ENCODE measurements at places on chromosomes 16 and 17.

DNA sequence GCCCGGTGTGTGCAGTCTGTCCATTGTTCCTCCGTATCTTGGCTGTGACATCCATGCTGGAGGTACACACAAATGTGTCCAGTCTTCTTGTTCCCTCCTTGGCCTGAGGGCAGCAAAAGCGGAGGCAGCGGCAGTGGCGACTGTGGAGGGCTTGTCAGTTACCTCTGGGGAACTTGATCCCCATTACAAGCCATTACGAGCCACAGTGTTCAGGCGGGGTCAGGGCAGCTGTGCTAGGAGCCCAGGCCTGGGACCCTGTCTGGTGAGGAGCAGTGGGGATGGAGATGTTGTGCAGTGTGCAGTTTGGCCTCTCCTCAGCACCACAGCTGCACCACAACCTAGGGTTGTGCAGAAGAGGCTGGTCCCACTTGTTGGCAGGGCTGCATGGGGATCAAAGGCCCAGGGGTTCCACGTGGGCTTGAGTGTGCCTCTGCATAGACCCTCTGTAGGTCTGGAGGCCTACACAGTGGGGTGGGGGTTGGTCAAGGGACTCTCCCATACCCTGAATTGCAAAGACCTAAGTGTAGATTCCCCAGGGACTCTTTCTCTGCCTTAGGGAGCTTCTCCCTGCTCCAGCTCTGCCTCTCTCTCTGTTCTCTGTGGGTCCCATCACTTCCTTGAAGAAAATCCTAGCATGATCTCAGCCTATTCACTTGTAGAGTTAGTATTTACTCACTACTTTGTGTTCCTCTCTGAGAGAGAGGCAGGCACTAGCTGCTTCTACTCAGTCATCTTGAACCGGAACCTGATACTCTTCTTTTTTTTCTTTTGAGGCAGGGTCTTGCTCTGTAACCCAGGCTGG is 58.8 kb downstream of the SLFN11 start:
- no peak for DNase-seq

DNA sequence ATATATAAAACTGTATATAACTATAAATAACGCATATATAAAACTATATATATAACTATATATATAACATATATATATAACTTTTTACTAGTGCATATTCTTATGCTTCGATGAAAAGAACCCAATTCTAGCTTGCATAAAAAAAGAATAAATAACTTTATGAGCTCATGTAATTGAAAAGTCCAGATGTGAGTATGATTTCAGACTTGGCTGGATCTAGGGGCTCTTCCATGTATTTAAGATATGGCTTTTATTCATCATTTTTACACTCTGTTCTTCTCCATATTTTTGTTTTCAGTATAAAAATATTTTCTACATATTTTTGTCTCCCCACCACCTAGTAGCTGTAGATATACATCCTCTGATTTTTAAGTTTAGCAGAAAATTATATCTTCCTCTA is 417.5 kb downstream of the CDH11 start:
- DNase-seq, result no peak

GRCh38 chr16:29662000-29662728 is 883 bp upstream of the SPN start:
- DNase-seq, result no peak

GRCh38 chr17:48592577-48592976 is 1.0 kb downstream of the HOXB5 start:
- no peak for DNase-seq

- DNase-seq, result no peak
These were observed 180.8 kb downstream of the RBFOX1 start for GRCh38 chr16:7513429-7513828.

DNA sequence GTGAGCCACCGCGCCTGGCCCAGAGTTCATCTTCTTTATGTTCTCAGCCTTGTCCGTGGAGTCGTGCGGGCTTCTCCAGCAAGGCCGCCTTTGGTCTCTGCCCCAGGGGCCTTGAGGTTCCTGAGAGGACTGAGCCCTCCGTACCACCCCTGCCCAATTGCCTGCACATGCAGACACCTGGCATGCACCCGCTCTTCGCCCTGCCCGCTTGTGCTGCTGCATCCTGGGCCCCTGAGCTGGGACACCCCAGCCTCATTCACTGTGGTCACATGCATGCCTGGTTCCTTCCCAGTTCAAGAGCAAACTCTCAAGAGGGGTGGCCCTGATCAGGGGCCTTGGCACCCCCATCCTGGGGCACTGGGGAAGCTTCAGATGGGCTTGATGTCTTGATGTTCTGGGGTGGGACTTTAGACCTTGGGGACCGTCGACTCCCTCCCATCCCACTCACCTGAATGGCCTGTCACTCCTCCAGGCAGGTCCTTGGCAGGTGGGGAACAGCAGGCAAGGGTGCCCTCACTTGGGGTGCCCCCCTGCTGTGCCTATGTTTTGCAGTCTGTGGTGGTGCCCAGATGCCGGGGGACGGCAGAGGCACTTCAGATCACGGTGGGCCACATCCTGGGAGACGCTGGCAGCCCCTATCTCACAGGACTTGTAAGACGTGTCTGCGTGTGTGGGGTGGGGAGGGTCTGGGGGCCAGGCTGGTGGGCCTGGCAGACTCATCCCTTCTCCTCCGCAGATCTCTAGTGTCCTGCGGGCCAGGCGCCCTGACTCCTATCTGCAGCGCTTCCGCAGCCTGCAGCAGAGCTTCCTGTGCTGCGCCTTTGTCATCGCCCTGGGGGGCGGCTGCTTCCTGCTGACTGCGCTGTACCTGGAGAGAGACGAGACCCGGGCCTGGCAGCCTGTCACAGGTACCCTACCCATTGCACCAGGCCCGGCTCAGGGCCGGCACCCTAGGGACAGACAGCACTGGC is 12.7 kb upstream of the SPNS2 start:
- no peak for DNase-seq

GRCh38 chr16:73384506-73385089 is 336.7 kb upstream of the ZFHX3 start:
- DNase-seq, result no peak

- no peak for DNase-seq
These were observed 271.3 kb upstream of the CPHXL start for GRCh38 chr16:75997606-75998005.

Measured in NCI-H1417 treated with DMSO at 0.1 percent for 48 hours (cell line).